ENCODE measurements at places on chromosomes 13 and 19.
A peak's percentile ranks its signal among the peaks of the same experiment; 100 is the strongest.

- DNase-seq, result no peak
Observed at GRCh38 chr13:111623743-111624505, 303.5 kb downstream of the TEX29 start.

- peak; percentile 55 for DNase-seq
Observed at GRCh38 chr19:19595171-19595701, 23.3 kb downstream of the PBX4 start.

GRCh38 chr19:46746281-46747057, at the start of gene STRN4:
TSS of gene STRN4 (minus strand) at chr19:46746450. CDS start at chr19:46746430, 20 bp downstream.
- DNase-seq, result peak; percentile 58

- no peak for DNase-seq
Observed at GRCh38 chr13:51619614-51620013, 35.4 kb downstream of the WDFY2 start.

DNA sequence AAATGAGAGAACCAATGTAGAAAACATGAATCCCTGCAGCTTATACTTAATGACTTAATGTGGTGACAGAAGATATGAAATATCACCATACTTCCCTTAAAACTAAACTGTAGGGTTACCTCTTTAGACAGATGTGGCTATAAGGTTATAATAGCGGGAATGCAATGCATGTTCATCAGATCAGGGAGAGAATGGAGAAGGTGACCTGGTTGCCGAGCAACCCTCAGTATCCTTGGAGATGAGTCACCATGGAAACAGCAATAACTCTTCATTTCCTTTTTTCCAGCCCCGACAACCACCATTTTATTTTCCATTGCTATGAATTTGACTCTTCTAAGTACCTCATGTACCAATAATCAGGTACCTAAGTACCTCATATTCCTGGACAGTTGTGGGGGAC, 28.0 kb upstream of the ZNF835 start:
- no peak for DNase-seq

GRCh38 chr13:58300974-58301681, 669.6 kb downstream of the PCDH17 start:
- no peak for DNase-seq

DNA sequence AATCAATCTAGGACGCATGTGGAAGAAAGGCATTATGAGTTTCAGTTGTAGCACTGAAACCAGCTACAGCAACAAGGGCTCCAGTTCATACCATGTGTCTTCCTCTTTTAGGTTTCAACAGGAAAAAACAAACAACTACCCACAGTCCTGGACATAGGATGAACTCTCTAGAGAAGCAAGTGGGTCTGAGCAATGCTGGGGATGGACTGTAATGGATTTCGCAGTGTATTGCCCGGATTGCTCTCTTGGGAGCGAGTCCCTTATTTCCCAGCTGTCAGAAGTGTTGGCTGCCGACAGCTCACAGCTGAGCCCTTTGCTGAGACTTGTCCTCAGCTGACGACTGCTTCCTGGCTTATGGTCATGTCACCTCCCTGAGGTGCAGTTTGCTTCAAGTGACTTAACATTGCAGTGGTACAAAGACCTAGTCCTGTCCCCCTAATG, 12.1 kb upstream of the MYCBP2 start:
- no peak for DNase-seq

GRCh38 chr13:64765636-64766035, 2464.5 kb downstream of the PCDH9 start:
- no peak for DNase-seq

DNA sequence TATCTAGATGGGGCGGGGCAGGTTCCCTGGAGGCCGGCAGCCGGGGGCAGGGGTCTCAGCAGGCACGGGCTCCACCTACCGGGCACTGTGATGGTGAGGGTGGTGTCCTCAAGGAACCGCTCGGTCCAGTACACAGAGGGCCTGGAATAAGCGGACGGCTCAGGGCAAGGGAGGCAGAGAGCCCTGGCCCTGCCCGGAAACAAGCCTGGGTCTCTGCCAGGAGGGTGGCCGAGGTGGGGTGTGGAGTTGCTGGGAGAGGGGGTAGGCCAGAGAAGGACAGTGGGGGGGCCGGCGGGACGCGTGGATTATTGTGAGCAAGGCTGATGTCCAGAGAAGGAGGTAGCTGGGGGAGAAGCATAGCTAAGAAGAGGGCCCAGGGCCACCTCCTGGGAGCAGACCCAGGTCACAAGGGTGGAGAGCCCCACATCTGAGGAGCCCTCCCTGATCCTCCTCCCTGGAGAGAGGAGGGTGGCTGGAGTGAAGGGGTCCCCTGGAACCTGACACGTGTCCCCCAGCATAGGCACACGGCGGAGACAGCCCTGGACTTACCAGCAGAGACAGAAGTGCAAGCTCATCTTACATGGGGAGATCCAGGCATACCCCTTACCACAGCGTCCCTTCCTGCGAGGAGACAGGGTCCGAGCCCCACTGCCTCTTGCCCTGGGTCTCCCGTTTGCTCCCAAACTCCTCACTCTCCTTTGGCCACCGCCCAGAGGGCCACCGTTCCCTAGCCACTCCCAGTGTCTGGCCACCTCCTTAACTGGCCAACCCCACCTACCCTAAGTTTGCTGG, 29.0 kb upstream of the MIER2 start:
- DNase-seq, result peak; percentile 31

DNA sequence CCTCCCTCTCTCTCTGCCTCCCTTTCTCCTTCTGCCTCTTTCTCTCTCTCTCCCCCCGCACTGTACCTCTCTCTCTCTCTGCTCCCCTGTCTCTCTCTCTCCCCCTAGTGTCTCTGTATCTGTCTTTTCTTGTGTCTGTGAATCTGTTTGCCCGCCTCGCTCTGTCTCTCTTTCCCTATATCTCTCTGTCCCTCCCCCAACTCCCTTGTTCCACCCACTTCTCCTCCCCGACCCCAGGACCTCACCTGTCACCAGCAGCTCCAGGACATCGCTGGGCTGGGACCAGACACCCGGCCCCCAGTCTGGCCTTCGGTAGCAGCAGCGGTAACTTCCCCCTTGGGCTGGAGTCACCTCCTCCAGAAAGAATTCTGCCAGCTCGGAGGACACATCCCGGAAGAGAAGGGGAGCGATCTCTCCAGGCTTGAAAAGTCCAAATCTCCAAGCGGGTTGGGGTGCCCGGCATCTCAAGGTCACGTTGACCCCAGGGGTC, 3.9 kb downstream of the OSCAR start:
- peak; percentile 22 for DNase-seq

DNA sequence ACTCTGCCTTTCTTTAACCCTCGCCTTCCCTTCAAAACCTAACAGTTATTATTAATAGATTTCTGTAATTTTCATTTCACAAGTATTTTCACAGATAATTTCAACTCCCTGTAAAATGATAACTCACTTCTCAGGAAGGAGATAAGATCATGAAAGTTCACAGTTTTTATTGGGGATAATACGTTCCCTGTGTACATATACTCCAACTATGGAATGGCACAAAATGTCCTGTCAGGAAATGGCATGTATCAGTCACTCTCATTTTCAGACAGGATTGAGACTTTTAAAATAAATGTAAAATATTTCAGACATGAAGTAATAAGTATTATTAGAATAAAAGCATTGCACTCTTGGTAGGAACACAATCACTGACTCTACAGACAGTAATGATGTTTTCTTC, 932 bp upstream of the TRAPPC2B start:
- DNase-seq, result no peak

DNA sequence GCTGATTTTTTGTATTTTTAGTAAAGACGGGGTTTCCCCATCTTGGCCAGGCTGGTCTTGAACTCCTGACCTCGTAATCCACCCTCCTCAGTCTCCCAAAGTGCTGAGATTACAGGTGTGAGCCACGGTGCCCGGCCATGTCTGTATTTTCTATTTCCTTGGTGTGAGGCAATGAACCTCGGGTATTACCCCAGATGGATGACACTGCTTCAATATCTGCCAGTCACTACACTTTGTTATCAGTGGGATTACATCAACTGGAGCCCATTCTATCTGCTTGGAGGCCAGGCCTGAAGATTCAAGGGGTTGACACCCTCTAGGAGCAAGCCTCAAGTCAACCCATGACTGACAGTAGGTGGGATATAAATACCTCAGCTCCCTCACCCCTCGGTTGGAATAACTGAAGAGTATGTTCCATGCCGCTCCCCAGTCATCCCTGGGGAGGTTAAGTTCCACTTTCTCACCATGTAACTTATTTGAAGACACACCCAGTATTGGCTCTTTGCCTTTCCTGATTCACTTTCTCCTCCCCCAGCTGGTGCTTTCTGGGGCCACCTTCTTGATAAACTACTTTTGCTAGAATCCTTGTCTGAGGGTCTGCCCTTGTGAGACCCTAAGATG, 992 bp upstream of the ADGRE1 start:
- DNase-seq, result no peak

DNA sequence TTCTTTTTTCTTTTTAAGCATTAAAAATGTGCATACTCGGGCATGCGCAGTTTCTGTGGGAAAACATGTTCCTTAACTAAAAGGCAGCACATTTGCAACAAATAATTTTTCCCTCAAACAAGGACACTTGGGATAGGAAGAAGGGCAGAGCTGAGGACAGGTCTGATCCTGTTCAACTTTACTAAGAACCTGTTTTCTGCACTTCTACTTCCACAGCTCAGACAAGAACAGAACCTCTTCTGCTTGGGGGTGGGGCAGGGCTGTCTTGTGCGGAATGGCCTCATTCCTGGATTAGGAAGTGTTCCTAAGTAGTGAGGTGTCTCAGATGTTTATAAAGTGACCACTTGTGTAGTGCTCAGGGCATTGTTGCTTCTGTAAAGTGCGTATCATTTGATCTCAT, 18.3 kb downstream of the SAFB start:
- DNase-seq, result no peak

- no peak for DNase-seq
Observed at GRCh38 chr19:4455719-4456475, 1.7 kb downstream of the UBXN6 start.

- peak; percentile 21 for DNase-seq
Observed at GRCh38 chr19:51480590-51480989, 2.3 kb downstream of the CEACAM18 start.

- DNase-seq, result no peak
Observed at GRCh38 chr13:39032150-39032549, 5.7 kb downstream of the PROSER1 start.

GRCh38 chr19:10290357-10290875, 664 bp downstream of the ICAM5 start:
- DNase-seq, result no peak

GRCh38 chr13:48236528-48237353, 3.7 kb downstream of the ITM2B start:
- DNase-seq, result no peak

GRCh38 chr13:48222358-48223301, 10.4 kb upstream of the ITM2B start:
- no peak for DNase-seq

DNA sequence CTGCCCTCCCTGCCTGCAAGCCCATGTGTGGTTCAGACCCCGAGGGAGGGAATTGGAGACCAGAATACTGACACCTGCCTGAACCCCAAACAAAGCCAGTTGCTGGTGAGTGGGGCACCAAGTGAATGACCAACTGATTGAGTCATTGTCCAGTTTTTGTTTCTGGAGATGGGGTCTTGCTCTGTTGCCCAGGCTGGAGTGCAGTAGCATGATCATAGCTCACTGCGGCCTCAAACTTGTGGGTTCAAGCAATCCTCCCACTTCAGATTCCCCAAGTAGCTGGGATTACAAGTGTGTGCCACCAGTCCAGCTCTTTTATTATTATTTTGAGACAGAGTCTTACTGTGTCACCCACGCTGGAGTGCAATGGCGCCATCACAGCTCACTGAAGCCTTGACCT, 4.0 kb downstream of the CCL25 start:
- no peak for DNase-seq

GRCh38 chr19:20660473-20661140, 764 bp downstream of the ZNF626 start:
- no peak for DNase-seq

GRCh38 chr13:44921246-44921877, 67.9 kb downstream of the NUFIP1 start:
- DNase-seq, result no peak

GRCh38 chr13:83601539-83601938, 280.7 kb downstream of the SLITRK1 start:
- DNase-seq, result no peak

- no peak for DNase-seq
Observed at GRCh38 chr13:60402022-60402421, 5.0 kb downstream of the TDRD3 start.

GRCh38 chr19:47152632-47153031, 22.0 kb downstream of the SAE1 start:
- DNase-seq, result peak; percentile 49

- DNase-seq, result peak; percentile 58
Observed at GRCh38 chr19:48676887-48677286, 4.1 kb upstream of the NTN5 start.

GRCh38 chr19:51094696-51095279, 12.1 kb upstream of the KLK14 start:
- peak; percentile 56 for DNase-seq

DNA sequence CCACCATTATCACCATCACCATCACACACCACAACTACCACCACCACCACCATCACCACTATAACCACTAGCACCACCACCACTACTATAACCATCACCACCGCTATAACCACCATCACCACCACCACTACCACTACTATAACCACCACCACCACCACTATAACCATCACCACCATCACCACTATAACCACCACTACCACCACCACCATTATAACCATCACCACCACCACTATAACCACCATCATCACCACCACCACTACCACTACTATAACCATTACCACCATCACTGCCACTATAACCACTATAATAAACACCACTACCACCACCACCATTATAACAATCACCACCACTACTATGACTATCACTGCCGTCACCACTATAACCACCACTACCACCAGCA, 173.2 kb downstream of the DCLK1 start:
- DNase-seq, result no peak

DNA sequence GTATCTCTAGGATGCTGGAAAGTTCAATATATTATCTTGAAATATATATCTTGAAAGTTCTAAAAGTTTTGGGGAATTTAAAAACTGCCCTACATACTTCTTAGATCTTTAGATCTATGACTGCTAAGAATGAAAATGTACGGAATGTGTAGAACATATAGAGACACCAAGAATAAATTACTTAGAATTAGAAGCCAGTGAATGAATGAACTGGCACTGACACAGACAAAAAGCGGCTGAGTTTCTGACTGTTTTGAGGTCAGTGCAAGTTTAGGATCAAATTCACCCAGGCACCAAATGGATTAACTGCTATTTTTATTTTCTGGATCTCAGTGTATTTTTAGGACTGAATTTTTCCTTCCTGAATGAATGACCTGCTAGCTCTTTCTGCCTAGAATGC, 411.2 kb downstream of the KCTD12 start:
- no peak for DNase-seq

DNA sequence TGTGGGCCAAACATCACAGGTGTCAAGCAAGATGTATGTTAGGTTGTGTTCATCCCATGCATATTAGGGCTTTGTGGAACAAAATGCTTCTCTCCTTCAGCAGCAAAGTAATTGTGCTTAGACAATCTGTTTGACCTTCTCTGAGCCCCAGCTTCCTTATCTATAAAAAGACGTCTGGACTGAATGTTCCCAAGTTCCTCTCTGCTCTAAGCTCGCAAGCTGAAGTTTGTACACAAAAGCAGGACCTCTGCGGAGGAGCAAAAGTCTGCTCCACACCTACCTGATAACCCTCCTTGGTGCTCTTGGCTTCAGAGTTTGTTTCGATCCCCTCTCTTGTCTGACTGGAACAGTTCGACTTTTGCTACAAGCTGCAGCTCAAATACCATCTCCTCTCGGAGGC, 95.7 kb upstream of the UBL3 start:
- no peak for DNase-seq

GRCh38 chr19:35903550-35904179, 1.3 kb downstream of the HCST start:
- peak; percentile 62 for DNase-seq

- no peak for DNase-seq
Observed at GRCh38 chr13:64684685-64685431, 2545.3 kb downstream of the PCDH9 start.

GRCh38 chr13:45544520-45544919, 71.0 kb downstream of the ERICH6B start:
- no peak for DNase-seq

Data from Calu3 (cell line).